ENCODE measurements at places on chromosomes 7 and 10. TPM values are rescaled to one million over a fixed set of nuclear protein-coding genes. Genes with fewer than 3 reads are reported as not detected.

The MYL7 gene
- not detected for total RNA-seq

The NUTM2A gene
- 1.7 TPM for total RNA-seq

The SLC37A3 gene
- total RNA-seq: 133 TPM

The HMX2 gene
- not detected for total RNA-seq

The SLC18A2 gene
- total RNA-seq: not detected

The PDK4 gene
- total RNA-seq: 0.41 TPM

Measured in Caki2 (cell line).